ENCODE measurements at places on chromosomes 16 and 17.

DNA sequence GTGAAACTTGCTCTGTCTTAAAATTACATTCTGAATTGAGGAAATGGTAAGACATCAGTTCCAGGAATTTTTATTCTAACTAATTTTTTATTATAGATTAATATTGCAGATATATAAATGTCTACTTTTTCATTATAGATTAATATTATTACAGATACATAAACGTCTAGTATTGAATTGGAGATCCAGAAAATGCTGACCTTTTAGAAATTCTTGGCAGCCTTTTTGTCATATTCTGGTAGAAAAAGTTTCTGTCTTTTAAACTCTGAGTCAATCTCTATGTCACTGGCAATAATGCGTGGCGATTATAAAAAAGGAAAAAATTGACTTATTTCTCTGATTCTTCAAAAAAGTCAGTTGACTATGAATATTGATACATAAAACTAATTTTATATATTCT, 8.7 kb downstream of the ERCC4 start:
- no peak for DNase-seq

DNA sequence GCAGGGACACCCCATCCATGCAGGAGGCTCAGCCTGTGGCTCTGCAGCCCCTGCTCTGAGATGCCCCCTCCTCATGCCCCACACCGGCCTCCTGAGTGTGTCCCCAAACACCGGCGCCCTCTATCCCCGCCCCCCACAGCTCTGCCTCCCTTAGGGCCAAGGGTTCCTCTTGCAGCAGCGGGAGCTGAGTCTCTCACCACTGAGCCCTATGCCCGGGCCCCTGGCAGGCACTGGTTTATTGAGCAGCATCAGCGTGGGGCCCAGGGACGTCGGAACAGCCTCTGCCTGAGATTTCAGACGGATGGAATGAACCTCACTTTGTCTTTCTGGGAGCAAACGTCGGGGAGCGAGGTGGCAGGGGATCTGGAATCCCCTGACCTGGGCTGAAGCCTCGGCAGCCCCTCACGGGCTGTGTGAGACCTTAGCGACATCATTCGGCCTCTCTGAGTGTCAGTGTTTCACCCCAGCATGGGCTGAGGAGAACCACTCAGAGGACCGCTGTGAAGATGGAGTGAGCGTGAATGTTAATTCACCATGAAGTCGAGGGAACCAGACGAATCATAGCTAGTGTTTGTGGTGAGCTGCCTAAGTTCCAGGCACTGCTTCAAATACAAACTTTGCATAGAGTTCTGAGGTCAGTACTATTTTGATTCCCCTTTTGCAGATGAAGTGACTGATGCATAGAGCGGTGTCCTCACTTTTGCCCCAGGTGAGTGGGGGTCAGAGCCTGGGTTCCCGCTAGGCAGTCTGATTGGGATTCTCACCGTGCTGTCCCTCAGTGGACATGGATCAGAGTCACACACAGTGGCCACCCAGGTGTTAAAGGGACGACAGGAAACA, 5.3 kb upstream of the C16orf74 start:
- DNase-seq = no peak

GRCh38 chr16:13779676-13780075, 140.3 kb upstream of the ERCC4 start:
- no peak for DNase-seq

DNA sequence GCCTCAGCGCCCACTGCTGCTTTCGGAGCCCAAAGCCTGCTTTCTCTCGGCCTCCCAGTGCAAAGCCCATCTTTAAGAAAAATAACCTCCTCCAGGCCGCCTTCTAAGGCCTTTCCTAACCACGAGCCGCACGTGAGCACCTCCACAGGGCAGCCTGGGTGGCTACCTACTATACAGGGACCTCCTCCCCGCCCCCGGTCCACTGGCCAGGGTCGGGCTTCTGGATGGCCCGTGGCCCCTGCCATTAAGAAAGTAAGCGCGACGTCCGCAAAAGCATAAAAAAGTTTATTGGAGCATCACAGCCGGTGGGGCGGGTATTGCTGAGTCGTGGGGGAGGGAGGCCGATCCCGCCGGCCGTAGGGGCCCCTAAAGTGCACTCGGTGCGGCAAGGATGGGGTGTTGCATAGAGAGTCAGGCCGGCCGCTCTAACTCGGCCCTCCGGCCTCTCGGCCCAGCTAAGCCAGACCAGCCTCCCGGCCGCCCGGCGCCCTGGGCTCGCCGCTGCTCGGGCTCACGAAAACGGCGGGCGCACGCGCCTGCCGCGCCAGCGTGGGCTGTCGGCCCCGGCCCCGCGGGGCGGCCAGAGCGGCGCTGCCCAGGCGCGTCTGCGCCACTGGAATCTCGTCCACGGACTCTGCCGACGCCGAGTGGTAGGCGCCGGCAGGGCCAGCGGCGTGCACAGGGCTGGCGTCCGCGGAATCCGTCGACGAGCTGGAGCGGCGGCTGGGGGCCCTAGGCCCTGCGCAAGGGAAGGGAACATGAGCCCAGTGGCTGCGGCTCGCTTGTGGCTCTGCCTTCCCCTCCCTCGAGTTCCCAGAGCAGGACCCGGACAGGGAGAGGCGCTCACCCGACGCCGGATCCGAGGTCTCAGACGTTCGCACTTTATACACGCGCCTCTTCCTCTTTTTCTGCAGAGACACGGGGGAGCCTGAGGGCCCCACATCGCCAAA, 1.1 kb upstream of the TPPP3 start:
- peak; percentile 70 for DNase-seq
